ENCODE measurements at places on chromosomes 6 and 20.

DNA sequence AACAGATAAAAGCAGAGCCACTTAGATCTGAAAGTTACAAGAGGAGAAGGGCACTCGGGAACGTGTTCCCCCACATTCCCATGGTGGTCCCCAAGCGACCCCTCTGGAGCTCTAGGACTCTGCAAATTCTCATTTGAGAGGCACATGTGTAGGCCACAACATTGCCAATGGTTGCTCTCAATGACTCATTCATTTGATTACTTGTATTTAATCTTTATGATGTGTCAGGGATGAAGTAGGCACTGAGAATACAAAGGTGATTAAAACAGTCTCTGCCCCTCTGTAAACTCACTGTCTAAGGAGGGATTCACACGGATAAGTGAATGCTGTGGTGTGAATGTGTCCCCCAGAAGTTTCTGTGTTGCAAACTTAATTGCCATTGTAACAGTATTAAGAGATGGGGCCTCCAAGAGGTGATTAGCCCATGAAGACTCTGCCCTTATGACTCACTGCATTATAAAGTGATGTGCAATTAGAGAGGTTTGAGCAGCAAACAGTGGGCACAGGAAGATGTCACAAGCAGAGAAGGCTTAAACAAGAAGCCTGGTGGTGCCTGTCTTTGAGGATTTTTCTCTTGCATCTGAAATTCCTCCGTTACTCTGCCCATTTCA lies 34.0 kb upstream of the TRAM2 start:
- DNase-seq, result peak; percentile 34

DNA sequence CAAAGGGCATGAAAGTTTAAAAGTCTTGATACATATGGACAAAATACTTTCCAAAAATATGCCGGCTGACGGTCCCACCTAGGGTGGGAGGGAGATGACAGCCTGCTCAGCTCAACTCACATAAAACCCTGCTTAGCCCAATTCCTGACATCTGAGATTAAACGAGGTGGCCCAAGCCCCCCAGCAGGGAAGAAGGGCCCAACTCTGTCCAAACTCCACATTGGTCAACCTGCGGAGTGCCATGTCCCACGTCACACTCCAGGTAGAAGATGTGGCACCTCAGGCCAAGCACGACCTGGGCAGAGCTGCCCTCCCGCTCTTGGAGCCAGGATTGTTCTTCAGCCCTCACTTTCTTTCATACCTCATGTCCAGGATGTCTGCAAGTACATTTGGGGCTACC lies 48.2 kb downstream of the FGD2 start:
- DNase-seq, result no peak

DNA sequence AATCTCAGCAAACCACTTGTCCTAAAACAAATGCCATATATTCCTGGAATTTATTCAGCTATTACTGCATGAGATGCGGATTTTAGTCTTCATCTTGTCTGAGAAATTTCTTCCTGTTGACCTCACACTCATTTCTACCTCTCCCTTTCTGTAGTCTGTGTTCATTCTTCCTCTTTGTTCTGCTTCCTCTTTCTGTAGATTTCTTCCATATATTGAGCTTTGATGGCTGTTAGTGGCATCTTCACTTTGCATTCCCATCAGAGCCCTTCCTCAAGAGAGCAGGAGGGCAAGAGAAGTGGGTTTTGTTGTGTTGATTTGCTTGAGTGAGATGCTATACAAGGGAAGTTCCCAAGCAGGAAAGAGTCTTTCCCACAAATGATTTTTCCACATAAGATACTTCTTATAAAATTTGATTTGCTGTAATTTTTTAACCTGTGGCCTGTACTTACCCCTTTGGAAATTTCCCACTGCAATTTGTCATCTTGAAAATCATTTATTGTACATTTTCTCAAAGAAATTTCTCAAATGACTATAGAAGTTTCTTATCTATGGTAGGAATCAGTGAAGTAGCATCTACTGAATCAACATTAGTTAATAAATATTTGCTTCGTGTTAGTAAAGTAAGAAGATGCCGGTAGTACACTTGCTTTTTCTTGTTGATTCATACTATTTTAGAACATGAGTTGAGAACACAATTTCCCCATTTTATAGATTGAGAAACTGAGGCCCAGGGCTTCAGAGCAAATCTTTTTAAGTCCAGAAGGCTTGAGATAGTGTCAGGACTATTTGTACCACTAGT lies 43.8 kb downstream of the MAP3K4 start:
- DNase-seq, result no peak

GRCh38 chr6:92109956-92110355 lies 1309.4 kb downstream of the EPHA7 start:
- DNase-seq, result no peak

DNA sequence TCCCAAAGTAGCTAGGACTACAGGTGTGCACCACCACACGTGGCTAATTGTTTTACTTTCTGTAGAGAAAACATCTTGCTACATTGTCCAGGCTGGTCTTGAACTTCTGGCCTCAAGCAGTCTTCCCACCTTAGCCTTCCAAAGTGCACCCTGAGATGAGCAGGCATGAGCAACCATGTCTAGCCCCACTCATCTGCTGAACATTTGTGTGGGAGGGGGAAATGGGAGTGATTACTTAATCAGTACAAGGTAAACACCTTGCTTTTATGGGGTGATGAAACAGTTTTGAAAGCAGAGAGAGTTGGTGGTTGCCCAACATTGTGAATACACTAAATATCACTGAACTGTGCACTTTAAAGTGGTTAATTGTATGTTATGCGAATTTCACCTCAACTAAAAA lies 5.3 kb downstream of the APMAP start:
- DNase-seq, result no peak

GRCh38 chr6:4041480-4041879 lies 37.5 kb downstream of the FAM217A start:
- peak; percentile 25 for DNase-seq

DNA sequence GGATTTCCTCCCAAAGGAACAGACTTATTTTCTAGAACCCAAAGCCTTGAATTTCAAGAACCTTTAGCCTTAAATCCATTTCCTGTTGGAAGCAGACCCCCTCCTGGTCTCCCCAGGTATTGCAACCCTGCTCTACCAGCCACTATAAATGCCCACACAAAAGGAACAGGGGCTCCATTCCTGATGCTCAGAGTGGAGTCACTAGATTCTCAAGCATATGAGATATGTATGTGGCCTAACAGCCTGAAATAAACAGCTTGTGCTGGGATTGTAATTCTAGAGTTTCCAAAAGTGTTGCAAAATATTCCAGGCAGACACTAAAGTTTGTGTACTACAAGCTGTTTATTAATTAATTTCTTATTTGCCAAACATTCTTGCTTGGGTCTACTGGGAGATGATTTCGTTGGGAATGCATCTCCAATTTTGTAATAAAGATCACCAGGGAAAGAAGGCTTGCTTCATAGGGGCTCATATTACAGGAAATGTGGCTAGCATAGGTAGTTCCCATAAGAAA lies 44.8 kb downstream of the RIPOR3 start:
- DNase-seq, result peak; percentile 78

- no peak for DNase-seq
These were observed 2.3 kb upstream of the TGM2 start for GRCh38 chr20:38167328-38167850.

GRCh38 chr6:156597095-156597494 lies 180.1 kb upstream of the ARID1B start:
- no peak for DNase-seq

DNA sequence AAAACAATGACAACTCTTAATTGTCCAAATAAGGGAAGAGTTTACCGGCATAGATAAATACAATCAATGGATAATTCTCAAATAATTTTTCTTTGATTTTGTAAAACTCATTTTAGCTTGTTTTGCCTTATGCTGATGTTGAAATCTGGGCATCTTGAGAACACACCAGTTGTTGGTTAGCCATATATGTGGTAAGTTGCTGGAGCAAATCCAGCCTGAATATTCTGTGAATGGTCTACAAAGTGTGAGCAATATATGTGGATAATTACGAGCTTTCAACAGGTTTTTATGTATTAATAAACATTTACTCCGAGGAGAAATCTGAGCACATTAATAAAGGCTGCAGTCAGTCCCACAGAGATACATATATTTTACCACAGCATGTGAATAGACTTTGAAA lies 423.6 kb downstream of the BCKDHB start:
- no peak for DNase-seq

GRCh38 chr20:59664421-59664941 lies 60.1 kb downstream of the PHACTR3 start:
- no peak for DNase-seq

DNA sequence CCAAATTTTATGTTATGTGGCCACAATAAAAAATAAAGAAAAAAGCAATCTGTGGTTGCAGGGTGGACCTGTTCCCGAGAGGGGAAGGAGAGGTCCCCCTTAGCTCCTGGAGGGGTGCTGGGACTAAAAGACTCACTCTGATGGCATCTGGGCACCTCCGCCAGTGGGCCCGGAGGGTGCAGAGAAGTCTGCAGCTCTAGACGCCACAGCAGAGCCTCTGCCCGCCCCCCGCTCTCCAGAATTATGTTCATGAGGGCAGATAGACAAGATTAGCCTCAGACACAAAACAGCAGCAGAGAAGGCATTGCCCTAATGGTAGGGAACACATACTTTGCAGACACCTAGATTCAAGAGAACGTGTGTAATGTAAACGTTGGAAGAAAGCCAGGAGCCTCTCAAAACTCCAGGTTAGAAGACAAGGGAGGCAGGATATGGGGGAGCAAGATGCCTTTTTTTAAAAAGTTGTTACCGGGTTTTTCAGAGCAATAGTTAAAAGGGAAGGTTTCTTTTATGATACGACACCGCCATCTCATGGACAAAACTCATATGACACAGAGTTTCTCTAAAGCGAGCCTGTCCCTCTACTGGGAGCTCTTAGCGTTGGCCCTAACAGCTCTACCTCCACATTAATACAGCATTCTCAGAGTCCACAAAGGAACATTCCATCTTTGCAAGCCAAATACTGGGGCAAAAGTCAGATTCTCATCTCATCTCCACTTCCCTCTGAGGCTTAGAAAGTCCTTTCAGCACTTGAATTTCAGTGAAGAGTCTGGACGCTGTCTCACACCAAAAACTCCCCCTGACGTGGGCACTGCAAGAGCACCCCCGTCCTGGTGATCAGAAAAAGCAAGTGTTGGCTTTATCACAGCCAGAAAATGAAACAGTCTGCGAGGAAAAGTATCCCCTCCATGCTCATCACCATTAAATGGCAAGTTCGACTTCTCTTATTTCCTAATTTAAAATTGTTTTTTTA lies 47.2 kb downstream of the FOXF2 start:
- peak; percentile 81 for DNase-seq

DNA sequence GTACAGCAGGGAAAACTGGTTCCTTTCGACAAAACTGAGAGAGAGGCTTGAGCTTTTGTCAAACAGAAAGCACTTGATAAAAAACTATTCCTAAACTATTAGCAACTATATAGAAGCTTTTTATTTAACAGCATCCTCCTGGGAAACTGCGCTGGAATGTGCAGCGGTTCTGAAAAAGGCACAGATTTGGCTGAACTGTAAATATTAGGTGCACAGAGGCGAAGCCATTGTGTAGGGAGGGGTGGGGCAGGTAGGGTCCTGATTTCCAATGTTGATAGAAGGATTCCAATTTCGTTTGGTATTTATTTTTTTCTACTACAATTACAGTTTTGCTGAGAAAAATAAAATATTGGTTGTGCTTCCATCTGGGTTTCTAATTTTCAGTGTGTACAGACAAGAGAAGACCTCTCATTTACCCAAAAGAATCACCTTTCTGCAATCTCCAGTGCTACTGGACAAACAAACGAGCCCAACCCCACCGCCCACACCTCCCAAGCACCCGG lies 698 bp upstream of the SH3BGRL2 start:
- DNase-seq, result no peak

DNA sequence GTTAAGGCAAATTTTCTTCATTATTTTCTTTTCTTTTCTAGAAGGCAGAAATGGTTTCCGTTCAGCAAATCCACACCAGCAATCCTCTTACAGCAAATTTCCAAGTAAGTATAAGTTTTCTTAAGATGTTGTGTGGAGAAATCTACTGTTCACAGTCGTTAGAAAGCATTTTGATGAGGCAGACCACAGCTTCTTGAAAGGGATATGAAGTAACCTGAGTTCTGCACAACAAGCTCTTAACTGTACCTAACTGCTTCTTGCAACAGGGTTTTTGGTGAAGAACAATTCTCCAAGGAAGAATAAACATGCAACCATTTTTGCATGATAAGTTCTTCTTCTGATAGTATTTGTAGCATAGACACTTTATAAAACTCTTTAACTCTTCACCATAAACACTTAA lies 45.3 kb upstream of the STXBP5 start:
- DNase-seq, result no peak

DNA sequence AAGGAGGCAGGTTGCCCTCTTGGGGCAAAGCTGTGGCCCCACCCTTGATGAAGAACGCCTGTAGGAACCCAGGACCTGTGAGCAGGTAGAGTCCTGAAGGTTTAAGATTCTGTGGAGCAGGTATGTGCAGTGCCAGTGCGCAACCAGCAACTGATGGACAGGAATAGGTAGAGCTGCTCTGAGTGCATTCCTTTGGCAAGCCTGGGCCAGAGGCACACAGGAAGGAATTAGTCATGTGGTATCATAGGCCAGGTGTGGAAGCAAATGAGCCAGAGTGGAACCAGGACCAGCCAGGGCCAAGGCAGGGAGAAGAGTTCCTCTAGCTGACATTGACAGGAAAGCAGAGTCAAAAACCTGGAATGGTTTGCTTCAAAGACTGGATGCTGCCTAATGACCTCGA lies 1.4 kb upstream of the KHDC1 start:
- no peak for DNase-seq

GRCh38 chr6:21111093-21111725 lies 482.3 kb upstream of the SOX4 start:
- DNase-seq, result no peak

- DNase-seq, result peak; percentile 75
These were observed 296.3 kb downstream of the QKI start for GRCh38 chr6:163710532-163711470.

- no peak for DNase-seq
These were observed 38.6 kb downstream of the SMLR1 start for GRCh38 chr6:130865793-130866192.

- no peak for DNase-seq
These were observed 96.7 kb downstream of the L3MBTL3 start for GRCh38 chr6:130115036-130115435.

DNA sequence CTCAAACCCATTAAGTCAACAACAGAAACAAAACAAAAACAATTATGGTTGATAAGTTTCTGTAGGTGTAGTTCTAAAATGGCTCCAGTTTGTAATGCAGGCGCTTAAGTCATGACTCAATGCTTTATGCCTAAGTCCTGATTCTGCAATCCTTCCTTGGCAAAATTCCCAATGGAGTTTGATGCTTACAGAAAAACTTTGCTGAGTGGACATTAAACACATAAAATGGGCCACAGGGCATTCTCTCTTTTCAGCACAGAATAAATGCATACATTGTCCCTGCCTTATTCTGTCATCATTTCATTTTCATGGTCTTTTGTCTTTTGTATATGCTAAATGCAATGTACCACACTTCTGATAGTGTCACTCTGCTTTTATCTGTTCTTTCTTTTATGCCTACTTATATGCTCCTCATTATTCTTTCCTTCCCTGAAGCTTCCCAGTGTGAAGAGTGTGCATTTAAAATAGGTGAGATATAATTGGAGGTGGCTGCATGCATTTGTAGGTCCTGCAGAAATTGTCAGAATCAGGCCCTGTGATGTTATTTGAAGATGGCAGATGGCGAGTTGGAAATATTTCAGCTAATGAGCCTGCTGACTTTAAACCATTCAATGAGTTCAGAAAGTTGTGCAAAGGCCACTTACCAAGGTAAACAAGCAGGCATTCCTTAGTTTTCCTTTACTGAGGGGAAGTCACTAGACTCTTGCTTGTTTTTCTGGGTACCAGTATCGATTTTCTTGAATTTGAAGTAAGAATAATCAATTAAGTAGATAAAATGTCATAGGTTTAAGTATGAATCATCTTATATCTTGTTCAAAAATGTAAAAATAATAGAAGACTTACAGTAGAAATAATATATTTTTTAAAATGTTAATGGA lies 313.1 kb downstream of the TRDN start:
- no peak for DNase-seq
